ENCODE measurements at places on chromosomes 12 and 14. TPM values are rescaled to one million over a fixed set of nuclear protein-coding genes. Genes with fewer than 3 reads are reported as not detected.

DNA sequence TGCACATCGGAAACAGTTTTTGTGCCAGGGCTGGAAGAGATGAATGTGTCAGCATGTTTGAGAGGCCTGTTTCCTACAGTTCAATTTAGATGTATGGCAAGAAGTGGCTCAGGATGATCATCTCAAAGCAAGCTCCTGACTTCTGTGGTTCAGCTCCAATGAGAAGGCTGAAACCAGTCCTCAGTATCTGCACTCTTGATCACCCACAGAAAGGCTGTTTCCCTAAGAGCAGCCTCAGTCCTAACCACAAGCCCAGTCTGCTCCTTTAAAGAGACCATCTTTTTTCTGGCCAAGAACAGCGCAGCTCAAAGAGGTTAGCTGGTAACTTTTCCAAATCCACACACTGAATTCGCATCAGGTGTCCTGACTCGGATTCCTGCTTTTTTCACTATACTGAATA lies 19.2 kb downstream of the CSRP2 start:
- peaks cover 35% of the 10 kb centered on the region for H3K4me1 ChIP-seq
- H3K27me3 ChIP-seq = no peaks in the 10 kb centered on the region
- no peak for DNase-seq
- peak overlapping the region; percentile 46 for H3K27ac ChIP-seq

DNA sequence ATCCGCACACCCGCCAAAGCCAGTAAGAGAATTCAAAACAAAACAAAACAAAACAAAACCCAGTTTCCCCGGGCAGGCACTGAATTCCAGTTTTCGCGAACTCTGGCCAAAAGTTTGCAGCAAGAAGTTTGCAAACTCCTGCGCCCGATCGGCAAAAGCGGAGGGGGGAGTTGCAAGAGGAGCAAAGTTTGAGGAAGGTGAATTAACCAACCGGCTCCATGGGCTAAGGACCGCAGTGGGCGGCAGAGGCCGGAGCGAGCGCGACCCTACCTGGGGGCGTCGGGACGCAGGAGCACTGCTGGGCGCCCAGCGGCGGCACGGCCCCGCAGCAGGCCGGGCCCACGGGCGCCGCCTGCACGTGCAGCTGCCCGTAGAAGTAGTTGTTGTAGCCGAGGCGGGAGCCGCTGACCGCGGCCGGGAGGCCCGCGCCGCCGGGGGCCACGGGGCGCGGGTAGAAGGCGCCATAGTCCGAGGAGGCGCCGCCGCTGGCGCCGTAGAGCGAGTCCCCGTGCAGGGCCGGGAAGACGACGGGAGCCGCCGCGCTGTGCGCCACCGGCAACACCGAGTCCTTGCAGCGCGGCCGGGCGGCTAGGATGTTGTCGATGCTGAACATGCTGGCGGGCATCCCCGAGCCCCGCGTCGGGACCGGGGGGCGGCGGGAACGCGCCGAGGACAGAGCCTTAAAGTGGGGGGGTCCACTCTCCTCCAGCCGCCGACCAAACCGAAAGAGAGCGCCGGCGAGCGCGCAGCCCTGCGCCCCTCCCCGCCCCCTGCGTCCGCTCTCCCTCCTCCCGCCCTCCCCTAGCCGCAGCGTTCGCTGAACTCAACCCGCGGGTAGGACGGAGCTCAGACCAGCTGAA lies at the start of gene GSC:
Gene GSC (minus strand): TSS at position 723 of the 860 bp plus-strand sequence. CDS start 98 bp downstream, at position 625.
- no peaks in the 10 kb centered on the region for H3K36me3 ChIP-seq
- H3K27me3 ChIP-seq = peaks cover 100% of the 10 kb centered on the region
- H3K4me3 ChIP-seq = peak within 1 kb of the TSS; percentile 56

DNA sequence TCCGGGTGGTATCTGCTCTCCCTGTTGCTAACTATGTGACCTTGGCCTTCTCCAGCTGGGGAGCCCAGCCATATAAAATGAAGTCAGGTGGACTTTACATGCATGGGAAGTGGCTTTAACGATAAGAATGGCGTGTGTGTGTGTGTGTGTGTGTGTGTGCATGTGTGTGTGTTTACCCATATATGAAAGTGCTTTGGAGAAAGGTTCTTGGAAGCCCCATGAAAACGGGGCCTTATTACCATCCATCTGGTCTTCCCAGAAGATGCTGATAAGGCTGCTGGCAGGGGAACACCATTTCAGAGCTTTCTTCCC lies 94.8 kb downstream of the LRRC74A start:
- no peaks in the 10 kb centered on the region for H3K36me3 ChIP-seq
- H3K27ac ChIP-seq = no peak overlapping the region
- DNase-seq = no peak
- no peaks in the 10 kb centered on the region for H3K27me3 ChIP-seq
- no peak overlapping the region for H3K4me3 ChIP-seq

- no peaks in the 10 kb centered on the region for H3K27me3 ChIP-seq
- H3K36me3 ChIP-seq = no peaks in the 10 kb centered on the region
- H3K4me1 ChIP-seq = peaks cover 10% of the 10 kb centered on the region
- no peak overlapping the region for H3K4me3 ChIP-seq
Measured at GRCh38 chr14:76424359-76424758, 48.4 kb downstream of the ESRRB start.

DNA sequence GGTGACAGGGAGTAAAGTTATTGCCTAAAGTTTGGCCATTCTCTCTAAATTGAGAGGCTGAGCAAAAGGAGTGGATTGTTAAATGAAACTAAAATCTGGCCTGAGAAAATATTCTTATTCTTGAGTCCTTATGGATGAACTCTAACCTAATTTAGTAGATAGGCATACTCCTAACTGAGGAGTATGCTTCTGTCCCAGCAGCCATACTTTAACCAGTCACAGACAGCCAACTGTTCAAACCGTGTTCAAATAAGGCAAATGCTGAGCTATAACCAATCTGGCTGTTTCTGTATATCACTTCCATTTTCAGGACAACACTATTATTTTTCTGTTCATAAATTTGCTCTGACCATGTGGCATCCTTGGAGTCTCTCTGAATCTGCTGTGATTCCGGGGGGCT lies 75.9 kb upstream of the RERGL start:
- no peaks in the 10 kb centered on the region for H3K36me3 ChIP-seq
- H3K27ac ChIP-seq = no peak overlapping the region
- no peaks in the 10 kb centered on the region for H3K27me3 ChIP-seq

GRCh38 chr14:23379366-23380196 lies 2.7 kb downstream of the CMTM5 start:
- H3K36me3 ChIP-seq = no peaks in the 10 kb centered on the region
- DNase-seq = peak; percentile 74
- H3K4me3 ChIP-seq = no peak overlapping the region

GRCh38 chr14:24282736-24283135 lies 11.3 kb upstream of the RABGGTA start:
- H3K4me3 ChIP-seq = no peak overlapping the region
- no peaks in the 10 kb centered on the region for H3K36me3 ChIP-seq
- no peak for DNase-seq
- no peak overlapping the region for H3K27ac ChIP-seq

- H3K27ac ChIP-seq = no peak overlapping the region
- H3K4me1 ChIP-seq = peaks cover 18% of the 10 kb centered on the region
- no peaks in the 10 kb centered on the region for H3K36me3 ChIP-seq
- H3K27me3 ChIP-seq = no peaks in the 10 kb centered on the region
- no peak overlapping the region for H3K4me3 ChIP-seq
- no peak for DNase-seq
Measured at GRCh38 chr14:68047906-68048305, 228.3 kb downstream of the RAD51B start.

GRCh38 chr12:292186-292585 lies 29.6 kb upstream of the SLC6A13 start:
- peaks cover 24% of the 10 kb centered on the region for H3K36me3 ChIP-seq
- no peak overlapping the region for H3K4me3 ChIP-seq
- DNase-seq = no peak
- H3K27ac ChIP-seq = no peak overlapping the region
- no peaks in the 10 kb centered on the region for H3K27me3 ChIP-seq
- no peaks in the 10 kb centered on the region for H3K4me1 ChIP-seq

GRCh38 chr14:64934338-64934929 lies 8.1 kb downstream of the GPX2 start:
- peaks cover 14% of the 10 kb centered on the region for H3K36me3 ChIP-seq
- H3K4me3 ChIP-seq = no peak overlapping the region
- H3K4me1 ChIP-seq = no peaks in the 10 kb centered on the region
- H3K27me3 ChIP-seq = no peaks in the 10 kb centered on the region

GRCh38 chr12:120013659-120014380 lies 24.8 kb downstream of the BICDL1 start:
- no peak overlapping the region for H3K4me3 ChIP-seq
- peaks cover 6% of the 10 kb centered on the region for H3K4me1 ChIP-seq
- DNase-seq = no peak
- no peak overlapping the region for H3K27ac ChIP-seq
- no peaks in the 10 kb centered on the region for H3K27me3 ChIP-seq

- H3K36me3 ChIP-seq = no peaks in the 10 kb centered on the region
- no peak overlapping the region for H3K27ac ChIP-seq
- peaks cover 32% of the 10 kb centered on the region for H3K4me1 ChIP-seq
Measured at GRCh38 chr12:68454892-68455291, 122.7 kb upstream of the MDM1 start.

DNA sequence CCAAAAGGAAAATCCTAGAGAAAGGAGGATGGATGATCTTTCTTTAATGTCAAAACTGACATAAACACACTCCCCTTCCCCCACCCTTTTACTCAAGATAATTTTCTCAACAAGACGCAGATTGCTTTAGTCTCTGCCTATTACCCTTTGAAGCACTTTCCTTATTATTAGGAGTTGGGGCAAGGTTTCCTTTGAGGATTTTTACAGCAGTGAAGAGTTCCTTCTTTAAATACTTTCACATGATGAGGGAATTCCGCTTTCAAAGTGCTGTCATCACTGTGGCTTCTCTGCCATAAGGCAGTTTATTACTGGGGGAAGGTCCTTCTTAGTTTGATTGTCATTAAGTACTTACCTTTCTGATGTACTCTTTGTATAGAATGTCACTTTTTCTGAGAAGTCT lies 172.1 kb downstream of the MSRB3 start:
- no peaks in the 10 kb centered on the region for H3K4me1 ChIP-seq
- H3K4me3 ChIP-seq = no peak overlapping the region
- H3K36me3 ChIP-seq = no peaks in the 10 kb centered on the region

The CRIP1 gene
- total RNA-seq = not detected

The ACVRL1 gene
- total RNA-seq = 2.0 TPM

The SLC17A8 gene
- total RNA-seq = not detected

The PLEKHG3 gene
- total RNA-seq = 12.6 TPM

The RNASE8 gene
- total RNA-seq = not detected

The ETFRF1 gene
- 24.8 TPM for total RNA-seq

Data from neural progenitor cell (in vitro differentiated cells).